ENCODE measurements at places on chromosomes 1 and 21. TPM values are rescaled to one million over a fixed set of nuclear protein-coding genes. Genes with fewer than 3 reads are reported as not detected.

LCE1A gene
- total RNA-seq: not detected

CYP4A22 gene
- total RNA-seq: not detected

PTPN7 gene
- not detected for total RNA-seq

LRIF1 gene
- total RNA-seq: 10.5 TPM

SLC1A7 gene
- total RNA-seq: 0.52 TPM

SHE gene
- total RNA-seq: 0.07 TPM

TMEM240 gene
- 4.0 TPM for total RNA-seq

KLHDC8A gene
- not detected for total RNA-seq

TMEM200B gene
- total RNA-seq: 4.3 TPM

KLF17 gene
- 0.13 TPM for total RNA-seq

SH2D2A gene
- 0.13 TPM for total RNA-seq

KRTAP12-2 gene
- total RNA-seq: not detected

HPCA gene
- not detected for total RNA-seq

S100B gene
- 0.40 TPM for total RNA-seq

FMO5 gene
- total RNA-seq: 1.4 TPM

MAN1C1 gene
- 13.4 TPM for total RNA-seq

NCAM2 gene
- total RNA-seq: 9.1 TPM

RGS2 gene
- 88.0 TPM for total RNA-seq

INAVA gene
- 0.03 TPM for total RNA-seq

LYSMD1 gene
- 6.7 TPM for total RNA-seq

CASQ2 gene
- total RNA-seq: not detected

DPT gene
- total RNA-seq: 0.53 TPM

FMO4 gene
- 2.4 TPM for total RNA-seq
